ENCODE measurements at places on chromosomes 1 and 21. TPM values are rescaled to one million over a fixed set of nuclear protein-coding genes. Genes with fewer than 3 reads are reported as not detected.

- peak within 1 kb of the TSS; percentile 45 for H3K4me3 ChIP-seq
- DNase-seq: peak; percentile 82
- no peak within 1 kb of the TSS for H3K27ac ChIP-seq
- no peaks in the 10 kb centered on the region for H3K36me3 ChIP-seq
- peaks cover 10% of the 10 kb centered on the region for H3K4me1 ChIP-seq
These were observed at the start of gene VWA1 for GRCh38 chr1:1435106-1435903. Gene VWA1 (plus strand): TSS chr1:1435690. CDS start chr1:1435749, 59 bp downstream.

DNA sequence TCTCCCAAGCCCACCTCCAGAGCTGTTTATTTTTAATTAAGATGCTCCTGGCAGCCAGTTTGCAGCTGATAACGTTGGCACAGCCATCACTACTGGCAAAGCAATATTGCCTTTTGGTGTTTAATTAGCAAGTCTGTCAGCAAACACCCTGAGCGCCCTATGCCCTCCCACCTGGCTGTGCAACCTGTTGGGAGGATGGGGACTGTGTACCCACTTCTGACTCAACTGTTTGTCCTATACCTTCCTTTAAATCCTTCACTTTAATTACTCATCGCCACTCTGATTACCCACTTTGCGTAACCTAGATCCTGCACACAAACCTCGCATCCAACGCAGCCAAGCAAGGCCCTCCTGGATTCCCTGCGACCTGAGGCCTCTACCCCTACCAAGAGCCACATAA lies 67.1 kb downstream of the BCAR3 start:
- H3K36me3 ChIP-seq: no peaks in the 10 kb centered on the region
- H3K27me3 ChIP-seq: peaks cover 6% of the 10 kb centered on the region
- H3K4me3 ChIP-seq: no peak overlapping the region

Gene WNT4
- not detected for total RNA-seq

Gene HSD3B2
- total RNA-seq: not detected

Gene ARHGEF10L
- total RNA-seq: not detected

Gene BTBD8
- 2.4 TPM for total RNA-seq

All from activated CD4-positive, alpha-beta T cell treated with anti-CD3 and anti-CD28 coated beads for 36 hours (primary cell).